Activated effector memory CD4-positive, alpha-beta T cell treated with Interleukin-2 at 50 U/mL for 16 hours (primary cell): ENCODE measurements at places on chromosomes 16 and 17.

DNA sequence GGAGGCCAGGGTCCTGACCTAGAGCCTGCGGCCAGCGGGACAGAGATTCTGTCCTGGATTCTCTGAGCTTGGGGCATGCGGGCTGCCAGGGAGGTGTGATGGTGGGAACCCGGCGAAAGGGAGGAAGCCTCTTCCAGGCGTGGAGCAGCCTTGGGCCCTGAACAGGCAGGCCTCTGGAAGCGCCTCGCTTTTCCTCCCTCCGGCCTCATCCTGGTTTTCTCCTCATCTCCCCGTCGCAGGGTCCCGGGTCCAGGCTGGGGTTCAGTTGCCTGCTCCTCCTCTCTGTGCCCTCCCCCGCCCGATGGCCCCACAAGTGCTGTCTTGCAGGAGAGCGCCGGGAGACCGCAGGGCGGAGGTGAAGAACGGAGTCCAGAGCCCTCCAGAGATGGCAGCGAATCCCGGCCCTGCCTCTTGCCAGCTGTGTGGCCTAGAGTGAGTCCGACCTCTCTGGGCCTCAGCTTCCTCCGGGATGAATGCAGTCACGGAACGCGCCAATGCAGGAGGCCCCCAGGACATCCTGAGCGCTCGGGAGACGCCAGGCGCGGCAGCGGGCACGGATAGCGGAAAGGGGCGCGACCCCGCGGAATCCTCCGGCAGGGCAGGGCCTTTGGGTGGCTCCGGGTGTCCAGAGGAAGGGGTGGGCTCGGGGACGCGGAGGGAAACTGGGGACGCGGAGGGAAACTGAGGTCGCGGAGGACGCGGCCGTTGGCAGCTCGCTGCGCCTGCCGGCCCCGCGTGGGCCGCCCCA, 553 bp upstream of the RAB11FIP4 start:
- no peak for DNase-seq

DNA sequence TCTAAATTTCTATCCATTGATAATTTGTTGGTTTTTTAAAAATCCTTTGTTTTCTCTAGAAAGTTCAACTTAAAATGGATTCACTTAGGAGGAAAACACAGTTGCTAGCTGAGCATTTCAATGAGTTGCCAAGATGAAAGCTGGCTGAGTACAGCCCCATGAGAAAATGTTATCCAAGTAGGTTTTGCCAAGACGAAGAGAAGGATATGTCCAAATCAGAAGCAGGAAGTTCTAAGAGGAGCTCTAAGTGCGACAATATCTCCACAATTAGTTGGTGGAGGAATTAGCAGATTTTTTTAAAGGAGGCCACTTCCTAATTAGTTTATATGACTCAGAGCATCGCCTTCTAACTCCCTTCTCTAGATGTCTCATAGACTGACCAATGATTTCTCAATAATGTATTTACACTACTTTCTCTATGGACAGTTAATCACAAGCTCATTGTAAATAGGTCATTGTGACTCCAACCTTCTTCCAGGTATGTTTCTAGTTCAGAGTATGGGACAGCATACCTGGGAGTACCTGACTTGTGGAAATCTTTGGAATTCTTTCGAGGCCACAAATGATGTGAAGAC, 873.3 kb upstream of the SOX9 start:
- no peak for DNase-seq

GRCh38 chr17:14289162-14289561, 11.7 kb upstream of the HS3ST3B1 start:
- DNase-seq = no peak

DNA sequence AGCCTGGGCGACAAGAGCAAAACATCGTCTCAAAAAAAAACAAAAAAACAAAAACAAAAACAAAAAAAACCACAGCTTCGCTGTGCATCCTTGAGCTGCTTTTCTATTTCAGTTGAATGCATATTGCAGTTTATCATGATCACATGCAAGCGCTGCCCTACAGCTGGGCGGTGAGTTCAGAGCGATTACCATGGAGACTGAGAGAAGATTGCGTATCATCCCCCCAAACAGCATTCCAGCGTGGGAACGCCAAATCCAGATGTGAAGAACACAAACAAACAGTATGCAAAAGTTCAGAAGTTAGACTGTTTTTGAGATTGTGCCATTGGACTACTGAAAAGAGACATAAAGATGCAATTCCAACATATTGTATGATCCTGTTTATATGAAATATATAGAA, 15.1 kb upstream of the SLC52A1 start:
- no peak for DNase-seq
